ENCODE measurements at places on chromosomes 3 and 15.

DNA sequence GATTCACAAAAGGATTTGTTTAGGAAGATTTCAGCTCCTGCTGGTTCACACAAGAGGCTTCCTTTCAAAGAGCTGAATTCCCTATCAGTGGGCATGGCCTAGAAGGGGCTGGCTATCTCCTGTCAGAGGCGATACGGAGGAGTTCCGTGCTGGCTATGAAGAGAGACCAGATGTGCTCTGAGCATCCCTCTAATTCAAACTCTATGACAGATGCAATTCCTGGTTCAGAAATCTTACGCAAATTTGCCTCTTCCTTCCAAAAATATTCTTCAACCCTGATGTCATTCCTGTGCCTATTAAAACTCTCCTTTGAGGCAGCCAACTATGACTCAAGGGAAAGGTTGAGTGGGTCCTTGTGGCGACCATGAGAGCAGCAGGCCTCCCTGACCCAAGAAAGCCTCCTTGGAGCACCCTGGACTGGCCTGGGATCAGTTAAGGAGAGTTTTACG lies 139.3 kb upstream of the HES1 start:
- no peak for DNase-seq

DNA sequence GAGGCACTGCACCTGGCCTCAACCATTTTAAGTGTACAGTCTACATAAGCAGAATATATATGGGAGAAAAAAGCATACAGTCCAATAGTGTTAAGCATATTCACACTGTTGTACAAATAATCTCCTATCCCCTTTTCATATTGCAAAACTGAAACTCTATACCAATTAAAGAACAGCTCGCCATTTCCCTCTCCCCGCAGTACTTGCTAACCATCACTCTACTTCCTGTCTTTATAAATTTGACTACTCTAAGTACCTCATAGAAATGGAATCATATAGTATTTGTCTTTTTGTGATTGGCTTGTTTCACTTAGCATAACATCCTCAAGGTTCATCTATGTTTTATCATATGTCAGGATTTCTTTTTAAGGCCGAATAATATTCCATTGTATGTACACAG lies 21.6 kb upstream of the TASOR start:
- no peak for DNase-seq

- no peak for DNase-seq
Measured at GRCh38 chr3:48798998-48799397, 48.7 kb downstream of the PRKAR2A start.

DNA sequence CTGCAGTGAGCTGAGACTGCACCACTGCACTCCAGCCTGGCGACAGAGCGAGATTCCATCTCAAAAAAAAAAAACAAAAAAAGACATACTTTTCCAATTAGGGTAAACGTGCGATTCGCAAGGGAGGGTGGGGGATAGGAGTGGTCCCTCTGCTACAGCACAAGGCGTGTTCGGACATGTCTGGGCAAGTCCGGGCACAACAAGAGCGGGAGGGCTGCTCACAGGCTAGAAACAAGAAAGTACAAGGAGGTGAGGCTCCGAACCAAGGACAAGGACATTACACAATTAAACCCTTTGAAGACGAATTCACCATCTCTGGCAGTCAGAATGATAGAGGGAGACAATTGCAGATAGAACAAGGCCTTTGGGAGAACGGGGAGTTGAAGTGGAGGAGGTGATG lies 32.2 kb upstream of the BCL2A1 start:
- DNase-seq, result no peak

DNA sequence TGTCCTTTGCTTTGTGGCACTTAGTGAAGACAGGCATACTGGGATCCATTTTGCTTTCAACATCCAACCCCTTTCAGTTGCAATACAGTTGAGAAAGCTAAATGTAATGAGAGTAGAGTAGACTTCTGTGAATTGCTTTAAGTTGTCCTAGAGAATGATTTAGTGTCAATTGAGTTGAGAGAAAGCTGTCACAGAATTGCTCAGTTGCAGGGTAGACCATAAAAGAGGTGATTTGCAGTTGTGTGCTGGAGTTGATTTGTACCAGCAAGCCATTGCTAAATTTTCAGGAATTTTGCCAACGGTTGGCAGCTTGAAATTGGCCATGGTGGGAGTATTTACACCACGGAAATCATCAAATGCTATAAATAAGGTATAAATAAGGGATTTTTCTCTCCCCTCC lies 2.2 kb downstream of the ABHD5 start:
- no peak for DNase-seq

DNA sequence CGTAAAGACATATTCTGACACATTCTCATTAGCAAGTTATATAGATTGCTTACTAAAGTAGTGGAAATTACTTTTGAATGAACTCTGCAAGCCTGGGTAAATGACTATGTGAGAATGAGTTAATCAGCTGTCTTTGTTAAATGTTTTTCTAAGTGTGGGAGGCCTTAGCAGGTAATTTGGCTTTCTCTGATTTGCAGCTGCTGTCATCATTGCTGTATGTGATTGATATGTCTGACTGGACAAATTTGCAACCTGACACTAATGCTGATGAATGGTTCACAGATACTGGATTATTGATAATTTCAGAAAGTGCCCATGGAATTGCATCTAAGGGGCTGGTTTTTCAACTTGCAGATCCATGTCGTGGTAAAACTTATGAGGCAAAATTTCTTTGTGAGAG lies 372.2 kb upstream of the SGO1 start:
- no peak for DNase-seq

DNA sequence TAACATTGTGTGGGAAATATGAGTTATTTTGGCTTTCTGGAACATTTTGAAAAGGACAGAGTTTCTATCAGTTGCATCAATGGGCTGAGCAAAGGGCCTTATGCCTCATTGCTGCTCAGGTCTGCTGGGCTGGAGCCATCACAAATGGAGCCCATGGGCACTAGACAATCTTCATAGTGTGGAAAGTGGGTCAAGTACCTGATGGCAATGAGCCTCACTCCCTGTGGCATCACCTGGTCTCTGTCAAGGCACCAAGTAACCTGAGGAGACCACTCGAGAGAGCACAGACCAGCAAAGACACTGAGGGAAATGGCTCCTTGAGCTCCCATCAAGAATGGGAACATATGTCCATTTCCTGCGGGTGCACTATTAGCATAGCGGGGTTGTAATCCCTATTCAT lies 96.7 kb upstream of the PPP2R3A start:
- no peak for DNase-seq

- no peak for DNase-seq
Measured at GRCh38 chr15:68368731-68369435, 63.1 kb downstream of the ITGA11 start.

DNA sequence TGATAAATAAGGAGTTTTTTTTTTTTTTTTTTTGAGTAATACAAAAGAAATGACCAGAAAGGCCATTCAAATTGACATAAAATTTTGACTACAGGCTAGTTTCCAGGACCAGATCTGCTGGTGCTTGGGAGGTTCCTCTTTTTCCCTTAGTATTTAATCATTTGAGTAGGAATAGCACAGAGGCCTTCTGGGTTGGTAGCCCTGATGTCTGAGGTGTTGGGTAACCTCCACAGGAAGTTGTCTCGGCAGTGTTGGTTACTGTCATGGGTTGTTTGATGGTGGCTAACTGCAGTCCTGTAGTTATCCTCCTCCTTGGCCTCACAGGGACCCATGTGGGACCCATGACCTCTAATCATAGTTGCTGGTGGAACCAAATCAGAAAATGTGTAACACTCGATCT lies 91.1 kb downstream of the USP13 start:
- DNase-seq, result no peak

GRCh38 chr3:38114052-38114874 lies 22.7 kb downstream of the ACAA1 start:
- no peak for DNase-seq

- no peak for DNase-seq
Measured at GRCh38 chr3:124992041-124992440, 57.5 kb upstream of the MUC13 start.

GRCh38 chr15:76206325-76206976 lies 104.8 kb downstream of the ETFA start:
- DNase-seq, result no peak

DNA sequence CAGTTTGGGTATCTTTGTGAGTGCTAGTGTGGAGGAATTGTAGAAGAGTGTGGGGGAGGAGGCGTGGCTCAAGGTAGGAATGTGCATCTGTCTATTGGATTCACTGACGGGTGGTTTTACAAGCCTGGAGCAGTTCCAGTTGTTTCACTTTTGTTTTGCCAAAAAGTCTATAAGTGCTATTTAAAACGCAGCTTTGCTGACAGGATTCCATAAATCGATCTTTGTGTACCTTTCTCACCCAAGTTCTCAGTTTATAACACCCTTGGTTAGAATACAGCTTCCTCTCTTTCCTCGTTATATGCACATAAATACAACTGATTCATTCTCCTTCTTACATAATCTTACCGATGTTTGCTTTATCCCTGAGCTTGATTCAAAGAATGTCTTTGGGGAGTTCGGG lies 123.2 kb upstream of the UBE2E2 start:
- DNase-seq, result no peak

- DNase-seq, result no peak
Measured at GRCh38 chr3:155185631-155186071, 105.5 kb downstream of the MME start.

GRCh38 chr3:134309987-134310700 lies 59.5 kb upstream of the RYK start:
- DNase-seq, result no peak

DNA sequence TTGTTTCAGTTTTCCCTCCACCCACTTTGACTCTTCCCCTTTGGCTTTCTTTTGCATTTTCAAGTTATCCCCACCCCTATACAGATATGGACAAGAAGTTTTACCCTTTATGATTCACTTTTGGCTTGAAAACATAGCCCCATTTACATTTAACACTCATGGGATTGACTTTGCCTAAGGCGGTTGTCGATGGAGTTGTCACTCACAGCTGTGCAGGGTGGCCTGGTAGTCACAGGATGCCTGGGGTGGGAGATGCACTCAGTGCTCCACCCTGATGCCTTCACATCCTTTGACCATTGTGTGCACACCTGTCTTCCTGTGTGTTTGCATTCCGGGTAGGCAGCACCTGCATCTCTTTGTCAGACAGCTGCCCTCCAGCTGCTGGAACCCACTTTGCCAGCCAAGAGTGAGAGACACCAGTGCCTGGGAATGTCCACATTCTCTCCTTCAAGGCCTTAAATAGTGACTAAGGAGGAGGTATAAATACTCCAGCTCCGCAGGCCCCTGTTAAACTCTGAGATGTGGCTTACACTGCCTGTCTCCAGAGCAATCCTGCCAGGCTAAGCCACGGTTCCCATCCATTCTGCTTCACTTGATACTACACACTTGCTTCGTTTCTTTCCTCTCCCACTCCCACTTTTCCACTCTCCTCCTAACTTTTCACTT lies 191.5 kb upstream of the SLC24A5 start:
- no peak for DNase-seq

GRCh38 chr15:50051811-50052419 lies 67.1 kb downstream of the ATP8B4 start:
- no peak for DNase-seq

GRCh38 chr3:151638555-151639417 lies 94.9 kb upstream of the AADACL2 start:
- no peak for DNase-seq

- no peak for DNase-seq
Measured at GRCh38 chr3:129837065-129837642, 56.4 kb downstream of the TMCC1 start.

DNA sequence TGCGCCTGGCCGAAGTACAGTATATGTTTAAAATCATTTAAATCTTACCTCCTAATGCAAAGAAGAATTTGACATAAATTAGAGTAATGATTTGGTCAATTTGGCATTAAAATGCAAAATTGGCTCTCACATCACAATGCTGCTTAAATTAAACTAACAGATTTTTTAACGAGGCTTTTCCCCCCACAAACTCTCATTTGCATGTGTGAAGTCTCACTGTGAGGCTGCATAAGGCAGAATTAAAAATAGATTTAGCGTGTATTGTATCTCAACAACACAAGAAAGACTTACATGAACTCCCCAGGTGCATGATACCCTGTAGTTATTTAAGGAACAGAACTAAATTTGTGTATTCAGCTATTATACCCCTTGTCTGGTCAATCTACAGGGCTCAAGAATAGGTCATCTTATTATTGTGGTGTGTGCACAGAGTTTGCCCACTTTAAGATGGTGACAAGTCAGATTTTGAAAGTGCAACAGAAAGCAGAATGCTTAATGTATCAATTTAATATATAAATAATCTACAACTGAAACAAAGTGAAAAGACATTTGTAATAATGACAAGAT lies 897.9 kb downstream of the EPHA3 start:
- no peak for DNase-seq

DNA sequence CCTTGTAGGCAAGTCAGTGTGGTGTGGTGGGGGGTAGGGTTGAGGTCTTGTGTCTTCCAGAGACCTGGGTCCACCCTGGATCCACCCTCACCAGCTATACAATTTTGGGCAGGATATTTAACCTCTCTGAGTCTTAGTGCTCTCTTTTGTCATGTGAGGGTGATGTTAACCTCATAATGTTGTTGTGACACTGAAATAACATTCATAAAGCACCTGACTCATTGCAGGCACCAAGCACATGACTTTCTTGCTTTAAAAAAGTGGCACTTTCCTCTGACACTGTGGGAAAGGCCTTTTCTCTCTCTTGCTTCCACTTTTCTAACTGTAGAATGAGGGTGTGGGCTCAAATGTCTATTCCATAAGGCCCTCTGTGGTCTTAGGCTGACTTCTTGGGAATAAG lies 75.5 kb downstream of the SCN10A start:
- DNase-seq, result no peak

DNA sequence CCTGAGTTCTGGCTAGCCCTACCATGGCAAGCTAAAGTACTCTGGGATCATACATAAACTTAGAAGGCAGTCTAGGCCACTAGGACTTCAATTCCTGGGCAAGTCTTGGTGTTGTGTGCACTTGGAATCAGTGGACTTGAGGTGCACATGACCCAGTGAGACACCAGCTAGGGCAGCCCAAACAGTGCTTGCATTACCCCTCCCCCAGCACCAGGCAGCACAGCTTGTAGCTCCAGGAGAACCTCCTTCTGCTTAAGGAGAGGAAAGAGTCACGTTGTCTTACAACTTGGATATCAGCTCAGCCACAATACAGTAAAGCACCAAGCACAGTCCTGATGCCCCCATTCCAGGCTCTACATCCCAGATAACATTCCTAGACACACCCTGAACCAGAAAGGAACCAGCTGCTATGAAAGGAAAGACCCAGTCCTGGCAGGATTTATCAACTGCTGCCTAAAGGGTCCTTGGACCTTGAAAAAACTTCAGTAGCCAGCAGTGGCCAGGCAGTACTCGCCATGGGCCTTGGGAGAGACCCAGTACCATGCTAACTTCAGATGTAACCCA lies 57.2 kb downstream of the MYO9A start:
- DNase-seq, result no peak

- no peak for DNase-seq
Measured at GRCh38 chr3:13574083-13574797, 25.3 kb downstream of the FBLN2 start.

GRCh38 chr3:178194539-178194938 lies 341.7 kb upstream of the KCNMB2 start:
- no peak for DNase-seq
